Suppressor macrophage treated with lipopolysaccharide for 1 hour (primary cell): ENCODE measurements at places on chromosomes 1 and 21.
A peak's percentile ranks its signal among the peaks of the same experiment; 100 is the strongest.

- no peak for DNase-seq
Observed at GRCh38 chr21:42340187-42341050, 10.4 kb downstream of the TFF2 start.

DNA sequence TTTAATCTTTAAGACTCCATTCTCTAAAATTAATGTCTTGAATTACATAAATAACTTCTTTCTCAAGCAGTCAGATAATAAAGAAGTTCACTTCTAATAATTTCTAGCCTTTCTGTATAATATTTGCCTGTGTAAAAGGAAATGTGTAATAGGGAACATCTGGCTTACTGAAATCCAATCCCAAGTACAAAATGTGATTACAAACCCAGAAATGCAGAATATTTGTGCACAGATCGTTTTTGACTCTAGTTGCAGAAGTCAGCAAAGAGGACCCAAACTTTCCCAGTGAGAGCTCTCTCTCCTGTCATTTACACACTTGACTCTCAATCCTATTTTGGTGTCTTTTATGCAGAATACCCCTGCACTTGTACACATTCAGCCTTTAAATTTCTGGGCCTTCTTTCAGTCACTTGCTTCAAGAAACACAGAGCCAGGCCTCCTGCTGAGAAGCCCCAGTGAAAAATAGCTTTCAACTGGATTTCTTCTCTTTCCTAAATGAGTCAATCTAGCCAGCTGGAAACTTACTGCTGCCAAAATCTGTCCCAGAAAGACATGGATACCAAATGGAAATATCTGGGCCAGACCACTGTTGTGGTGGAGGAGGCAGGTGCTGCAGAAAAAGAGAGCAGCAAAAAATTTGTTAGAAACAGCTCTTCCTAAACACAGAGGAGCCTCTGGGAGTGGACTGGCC lies 68.5 kb upstream of the ADAM30 start:
- no peak for DNase-seq

DNA sequence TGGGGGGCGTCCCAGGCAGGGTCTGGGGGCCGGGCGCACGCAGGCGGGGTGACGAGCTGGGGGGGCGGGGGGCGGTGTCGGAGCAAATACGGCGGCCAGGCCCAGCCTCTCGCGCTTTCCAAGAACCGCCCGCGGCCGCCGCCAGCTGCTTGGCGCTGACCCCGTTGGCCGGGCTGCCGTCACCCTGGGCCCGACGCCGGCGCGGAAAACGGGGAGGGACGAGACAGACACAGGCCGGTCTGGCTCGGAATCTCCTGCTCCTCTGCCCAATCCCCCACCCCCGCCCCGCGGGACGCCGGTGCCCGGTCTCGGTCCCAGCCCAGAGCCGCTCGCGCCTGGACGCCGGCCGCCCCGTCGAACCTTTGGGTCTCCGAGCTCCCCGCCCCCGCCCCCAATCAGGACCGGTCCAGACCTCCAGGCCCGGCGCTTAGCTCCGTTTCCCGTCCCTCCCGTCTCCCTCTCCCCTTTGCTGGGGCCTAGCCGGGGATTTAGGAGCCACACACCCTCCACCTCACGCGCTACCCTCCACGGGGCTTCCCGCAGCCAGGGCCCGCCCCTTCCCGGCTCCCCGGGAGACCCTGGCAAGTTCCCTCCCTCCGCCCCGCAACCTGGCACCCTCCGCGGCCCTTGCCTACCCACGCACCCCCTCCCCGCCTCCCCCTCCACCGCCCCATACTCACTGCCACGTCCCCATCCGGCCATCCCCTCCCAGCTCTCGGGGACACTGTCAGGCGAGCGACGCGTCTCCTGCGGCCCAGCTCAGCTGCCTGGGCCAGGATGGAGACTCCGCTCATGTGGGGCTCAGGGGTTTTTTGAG lies 800 bp upstream of the MMP23B start:
- DNase-seq = peak; percentile 34

DNA sequence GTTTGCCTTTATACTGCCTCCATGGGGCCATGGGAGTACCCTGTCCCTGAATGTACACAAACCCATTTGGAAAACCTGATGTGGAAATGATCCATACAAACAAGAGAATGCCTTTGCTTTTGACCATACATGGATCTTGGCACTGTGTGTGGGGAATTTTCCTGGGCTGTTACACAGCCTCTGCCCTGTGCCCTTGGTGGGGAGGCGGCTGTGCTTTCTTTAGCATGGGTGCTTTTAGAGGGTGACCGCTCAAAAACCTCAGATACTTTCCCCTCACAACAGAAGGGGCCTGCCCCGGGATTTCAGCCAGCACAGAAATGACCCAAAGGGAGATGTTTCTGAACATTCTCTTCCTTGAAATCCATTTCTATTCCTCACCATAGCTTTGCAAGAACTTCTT lies 194.8 kb downstream of the LMO4 start:
- DNase-seq = no peak

- no peak for DNase-seq
Observed at GRCh38 chr1:96746440-96747420, 25.1 kb downstream of the PTBP2 start.

GRCh38 chr1:162386292-162387225 lies 5.0 kb downstream of the C1orf226 start:
- DNase-seq = no peak

GRCh38 chr1:231553320-231553719 lies 24.9 kb downstream of the TSNAX start:
- DNase-seq = no peak

GRCh38 chr1:228104526-228105269 lies 1.6 kb upstream of the C1orf35 start:
- DNase-seq = no peak

DNA sequence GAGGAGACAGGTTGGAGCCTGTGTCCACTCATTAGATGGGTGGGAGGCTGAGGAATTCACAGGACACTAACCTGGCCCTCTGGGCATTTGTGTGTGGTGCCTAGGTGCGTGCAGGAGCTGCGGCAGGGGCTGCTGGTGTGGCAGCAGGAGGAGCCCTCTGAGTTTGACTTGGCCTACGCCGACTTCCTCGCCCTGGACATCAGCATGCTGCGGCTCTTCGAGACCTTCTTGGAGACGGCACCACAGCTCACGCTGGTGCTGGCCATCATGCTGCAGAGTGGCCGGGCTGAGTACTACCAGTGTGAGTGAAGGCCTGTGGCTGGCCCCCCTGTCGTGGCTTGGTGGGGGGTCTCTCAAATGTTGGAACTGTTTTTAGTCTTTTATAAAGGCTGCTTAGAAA lies 3.6 kb downstream of the XKR8 start:
- DNase-seq = no peak

DNA sequence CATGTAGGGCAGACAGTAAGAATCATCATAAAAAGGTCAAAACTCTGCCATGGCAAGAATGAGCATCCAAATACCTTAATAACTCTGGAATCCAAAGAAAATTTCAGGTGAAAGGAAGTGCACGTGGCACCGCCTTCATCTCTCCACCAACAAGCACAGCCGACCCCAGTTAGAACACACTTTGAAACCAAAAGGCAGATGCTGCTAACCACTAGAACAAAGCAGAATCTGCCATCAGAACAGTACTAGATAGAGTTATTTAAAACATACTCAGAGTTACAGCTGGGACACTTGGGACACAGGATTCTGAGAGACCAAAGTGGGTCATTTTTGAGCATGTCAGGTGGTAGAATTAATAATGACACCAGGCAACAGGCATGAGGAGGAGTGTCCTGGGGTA lies 106.7 kb upstream of the SOD1 start:
- DNase-seq = no peak

DNA sequence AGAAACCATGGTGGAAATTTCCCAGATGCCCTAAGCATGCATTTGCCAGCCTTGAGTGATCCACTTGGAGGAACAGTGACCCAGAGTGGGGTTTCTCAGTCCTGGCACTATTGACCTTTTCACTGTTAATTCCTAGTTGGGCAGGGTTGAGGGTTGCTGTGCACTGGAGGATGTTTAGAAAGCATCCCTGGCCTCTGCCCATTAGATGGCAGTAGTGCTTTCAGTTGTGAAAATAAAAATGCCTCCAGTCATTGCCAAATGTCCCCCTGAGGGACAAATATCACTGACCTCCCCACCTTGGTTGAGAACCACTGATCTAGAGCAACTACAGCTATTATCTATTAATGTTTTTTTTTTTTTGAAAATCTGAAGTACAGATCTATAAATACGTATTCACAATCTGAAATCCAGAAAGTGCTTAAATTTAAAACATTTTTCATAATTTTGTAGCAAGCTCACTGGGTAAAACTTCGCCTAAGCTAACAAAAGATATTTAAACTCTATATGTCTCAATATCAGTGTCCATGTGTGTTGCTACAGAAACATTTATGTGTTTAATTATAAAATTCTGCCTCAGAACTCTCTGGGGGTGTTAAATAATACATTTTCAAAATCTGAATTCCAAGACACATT lies 27.3 kb downstream of the F3 start:
- DNase-seq = peak; percentile 69

- no peak for DNase-seq
Observed at GRCh38 chr1:153647346-153647714, 11.2 kb upstream of the SNAPIN start.

- DNase-seq = no peak
Observed at GRCh38 chr1:116572099-116572498, 1.3 kb upstream of the CD58 start.

DNA sequence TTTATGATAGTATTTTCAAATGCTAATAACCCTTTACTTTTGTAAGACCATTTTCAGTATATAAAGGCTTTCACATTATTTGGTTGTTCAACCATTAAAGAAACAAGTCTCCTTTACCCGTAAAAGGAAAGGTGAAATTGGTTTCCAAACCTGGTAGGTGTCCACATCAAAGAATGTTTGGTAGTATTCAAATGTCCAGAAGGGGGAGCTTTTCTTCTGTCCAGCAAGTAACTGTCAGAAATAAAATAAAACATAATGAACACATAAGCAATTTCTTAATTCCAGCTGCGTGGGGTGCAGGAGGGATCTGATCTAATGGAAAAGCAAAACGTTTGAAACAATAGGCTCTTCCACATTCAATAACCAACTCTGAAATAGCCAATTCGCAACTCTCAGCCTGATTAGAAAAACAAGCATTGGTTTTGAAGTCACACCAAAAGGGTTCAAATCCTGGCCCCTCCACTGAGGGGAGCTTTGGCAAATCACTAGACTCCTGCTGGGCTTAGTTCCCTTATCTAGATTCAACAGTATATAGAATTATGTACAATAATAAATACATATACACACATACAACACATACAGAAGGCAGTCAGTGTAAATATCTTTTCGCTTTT lies 11.0 kb downstream of the YIPF1 start:
- DNase-seq = peak; percentile 81

DNA sequence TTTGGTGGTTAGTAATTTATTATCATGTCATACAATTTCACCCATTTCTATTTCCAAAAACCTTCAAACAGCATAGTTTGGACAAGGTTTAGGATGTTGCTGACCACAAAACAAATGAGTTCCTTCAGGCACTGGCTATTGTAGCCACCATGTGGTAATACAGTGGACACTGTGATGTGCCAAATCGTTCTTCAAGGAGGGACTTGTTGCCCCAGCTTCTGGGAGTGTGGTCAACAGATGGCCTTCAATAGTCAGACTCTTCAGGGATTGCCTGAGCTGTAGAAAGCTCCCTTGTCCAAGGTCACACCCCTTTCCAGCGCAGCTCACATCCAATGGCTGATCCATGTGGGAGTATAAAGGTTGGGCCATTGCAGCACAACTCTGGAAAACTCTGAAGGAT lies 2.6 kb downstream of the PDE4B start:
- DNase-seq = no peak
